Pancreas (tissue), 10 donors: ENCODE measurements at places on chromosomes 12 and 14. TPM values are rescaled to one million over a fixed set of nuclear protein-coding genes. Genes with fewer than 3 reads are reported as not detected.

NOXRED1 gene
- 0.39 TPM for total RNA-seq

SMIM10L1 gene
- total RNA-seq: 2.1 TPM

AGAP2 gene
- 1.2 TPM for total RNA-seq

B4GALNT3 gene
- 5.8 TPM for total RNA-seq

PLD4 gene
- total RNA-seq: 0.22 TPM

SYT1 gene
- total RNA-seq: 0.20 TPM

PPP4R4 gene
- total RNA-seq: 0.66 TPM

NR2C1 gene
- 14.0 TPM for total RNA-seq

FAM186B gene
- total RNA-seq: 1.1 TPM

ACOT4 gene
- total RNA-seq: 1.9 TPM

KIF26A gene
- 8.7 TPM for total RNA-seq

FGF6 gene
- not detected for total RNA-seq

RAB3IP gene
- 21.6 TPM for total RNA-seq

C3AR1 gene
- total RNA-seq: 1.3 TPM
